ENCODE measurements at places on chromosomes 6 and 20.

DNA sequence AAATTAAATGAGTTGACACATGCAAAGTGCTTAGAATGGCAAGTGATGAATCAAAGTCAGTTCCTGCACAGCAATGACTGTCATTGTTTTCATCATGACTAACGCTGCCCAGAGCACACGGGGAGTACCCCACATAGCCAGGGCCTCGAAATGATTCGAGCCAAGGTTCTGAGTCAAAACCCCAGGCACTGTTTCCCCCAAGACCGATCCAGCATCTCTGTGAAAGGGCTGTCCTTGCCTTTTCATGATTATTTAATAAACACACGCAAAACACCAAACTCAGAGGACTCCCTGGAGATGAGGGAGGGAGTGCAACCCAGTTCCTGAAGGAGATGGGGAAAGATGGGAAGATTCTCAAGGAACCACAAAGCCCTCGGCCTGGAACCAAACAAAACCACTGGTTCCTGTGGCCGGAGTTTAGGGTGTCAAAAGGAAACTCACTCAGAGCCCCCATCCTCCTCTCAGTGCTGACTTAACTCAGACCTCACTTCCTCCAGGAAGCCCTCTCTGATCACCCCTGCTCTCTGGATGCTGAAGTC, 3.8 kb downstream of the PREX1 start:
- DNase-seq: no peak

DNA sequence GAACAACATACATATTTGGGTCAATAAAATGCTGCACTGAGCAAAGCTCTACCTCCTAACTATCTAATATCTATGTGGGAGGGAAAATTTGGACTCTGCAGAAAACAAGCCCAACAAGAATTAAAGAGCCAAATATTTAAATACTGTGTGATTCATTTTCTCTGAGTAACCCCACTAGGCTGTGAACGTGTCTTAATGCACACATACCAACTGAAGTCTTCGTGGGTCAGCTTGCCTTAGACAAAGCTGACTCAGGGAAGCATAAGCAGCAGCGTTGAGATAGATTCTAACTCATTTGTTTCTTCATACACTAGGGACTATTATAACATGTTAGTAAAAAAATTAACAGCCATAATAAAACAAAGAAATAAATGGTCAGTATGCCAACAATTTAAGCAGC, 114.3 kb downstream of the GJA1 start:
- DNase-seq: no peak

- DNase-seq: no peak
Measured at GRCh38 chr6:91299544-91300491, 712.9 kb upstream of the MAP3K7 start.

- DNase-seq: no peak
Measured at GRCh38 chr6:169019727-169020491, 233.7 kb downstream of the THBS2 start.

DNA sequence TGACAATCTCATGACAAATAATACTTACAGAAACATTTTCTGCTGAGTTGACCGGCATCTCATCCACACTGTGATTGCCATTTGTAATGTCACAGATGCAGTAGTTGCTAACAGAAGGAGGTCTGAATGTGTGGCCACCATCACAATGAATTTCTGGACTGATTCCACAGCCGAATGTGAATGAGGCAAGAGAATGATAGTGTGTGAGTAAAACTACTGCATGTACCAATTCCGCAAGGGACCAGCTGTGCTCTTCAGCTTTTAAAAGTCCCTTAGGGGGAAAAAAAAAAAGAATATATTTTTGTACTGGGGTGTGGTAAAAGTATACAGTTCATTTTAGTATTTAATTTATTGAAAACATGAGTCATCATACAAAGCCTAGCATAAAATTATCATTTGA, 96.2 kb downstream of the SESN1 start:
- DNase-seq: no peak

DNA sequence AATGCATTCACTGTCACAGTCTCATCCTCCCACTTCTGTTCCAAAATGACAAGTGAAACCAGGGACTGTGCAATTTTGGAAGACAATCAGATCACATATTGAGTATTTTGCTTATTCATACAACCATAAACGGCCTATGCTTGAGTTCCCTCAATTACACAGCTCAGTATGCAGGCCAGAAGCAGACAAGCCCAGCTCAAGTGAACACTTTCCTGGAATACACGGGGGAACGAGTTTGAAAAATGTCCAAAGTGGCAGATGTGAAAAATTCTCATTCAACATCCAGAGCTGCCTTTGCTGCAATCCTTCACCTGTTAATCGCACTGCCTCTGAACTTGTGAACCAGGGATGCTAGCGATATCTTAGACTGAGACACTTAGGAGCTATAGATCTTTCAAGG, 190.2 kb downstream of the COL9A1 start:
- DNase-seq: no peak

GRCh38 chr6:139144490-139145085, 9.7 kb downstream of the HECA start:
- DNase-seq: no peak

DNA sequence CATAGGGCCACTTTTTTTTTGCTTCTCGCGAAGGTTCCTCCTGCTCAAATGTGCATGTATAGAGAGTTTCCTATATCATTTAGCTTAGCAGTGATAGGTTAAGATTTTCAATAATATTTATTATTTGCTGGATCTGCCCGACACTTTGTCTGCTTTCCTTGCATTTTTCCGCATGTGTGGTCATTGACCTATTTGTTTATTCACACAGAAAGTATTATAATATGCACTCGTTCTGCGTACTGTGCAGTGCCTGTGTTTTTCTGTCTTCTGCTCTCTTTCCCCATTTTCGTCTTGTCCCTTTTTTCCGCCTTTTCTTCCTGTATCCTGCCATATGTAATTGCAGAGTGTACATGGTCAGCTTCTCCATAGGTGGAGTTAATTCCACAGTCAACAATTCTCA, 255.8 kb downstream of the TMEM242 start:
- no peak for DNase-seq

DNA sequence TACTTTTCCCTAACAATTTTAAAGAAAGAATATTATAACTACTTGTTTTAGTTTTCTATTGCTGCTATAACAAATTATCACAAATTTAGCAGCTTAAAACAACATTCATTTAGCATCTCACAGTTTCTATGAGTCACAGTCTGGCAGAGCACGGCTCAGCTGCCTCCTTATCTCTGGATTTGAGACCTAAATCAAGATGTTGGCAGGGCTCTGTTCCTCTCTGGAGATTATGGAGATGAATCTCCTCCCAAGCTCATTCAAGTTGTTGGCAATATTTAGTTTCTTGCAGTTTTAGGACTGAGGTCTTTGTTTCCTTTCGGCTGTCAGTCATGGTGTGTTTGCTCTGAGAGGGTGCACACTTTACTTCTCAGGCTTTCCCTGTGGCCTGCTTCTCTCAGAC, 1065.8 kb upstream of the EYS start:
- no peak for DNase-seq

- no peak for DNase-seq
Measured at GRCh38 chr20:58817748-58818147, 33.0 kb downstream of the GNAS-AS1 start.

DNA sequence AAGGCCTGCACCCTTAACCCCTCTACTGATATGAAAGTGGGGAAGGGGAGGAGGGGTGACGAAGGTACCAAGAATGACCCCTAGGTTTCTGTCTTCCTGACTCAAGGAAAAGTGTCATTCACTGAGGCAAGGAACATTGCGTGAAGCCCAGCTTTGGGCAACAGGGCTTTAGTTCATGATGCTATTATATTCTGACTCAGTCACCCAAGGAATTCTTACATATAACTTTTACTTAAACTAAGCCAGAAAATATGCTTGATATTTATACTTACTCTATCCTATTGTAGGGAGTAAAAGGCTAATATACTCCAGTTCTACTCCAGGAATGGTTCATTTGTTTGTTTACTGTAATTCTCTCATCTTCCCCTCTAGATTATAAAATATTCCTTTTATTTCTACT, 60.5 kb downstream of the DOP1A start:
- no peak for DNase-seq

GRCh38 chr20:51592564-51592963, 50.0 kb upstream of the NFATC2 start:
- no peak for DNase-seq

DNA sequence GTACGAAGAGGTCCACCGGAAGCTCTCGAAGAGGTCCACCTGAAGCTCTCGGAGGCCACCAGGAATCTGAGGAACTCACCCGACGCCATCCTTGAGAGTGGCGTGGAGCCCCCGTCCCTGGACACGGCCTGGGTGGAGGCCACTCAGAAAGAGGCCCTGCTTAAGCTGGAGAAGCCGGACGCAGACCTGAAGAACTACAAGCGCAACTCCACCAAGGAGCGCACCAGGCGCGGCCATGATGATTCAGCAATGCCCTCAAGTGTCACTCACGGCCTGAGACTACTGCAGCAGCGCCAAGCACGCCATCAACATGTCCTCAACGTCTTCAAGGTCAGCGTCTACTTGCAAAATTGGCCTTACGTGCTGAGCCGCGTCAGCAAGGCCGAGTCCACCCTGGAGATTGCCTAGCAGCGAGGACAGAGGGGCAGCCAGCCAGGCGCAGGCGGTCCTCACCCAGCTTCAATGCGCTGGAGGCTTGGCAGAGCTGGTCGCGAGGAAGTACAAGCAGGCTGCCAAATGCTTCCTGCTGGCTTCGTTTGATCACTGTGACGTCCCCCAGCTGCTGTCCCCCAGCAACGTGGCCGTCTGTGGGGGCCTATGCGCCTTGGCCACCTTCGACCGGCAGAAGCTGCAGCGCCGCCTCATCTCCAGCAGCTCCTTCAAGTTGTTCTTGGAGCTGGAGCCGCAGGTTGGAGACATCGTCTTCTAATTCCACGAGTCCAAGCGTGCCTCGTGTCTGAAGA, 7.7 kb upstream of the GJA10 start:
- DNase-seq: no peak

DNA sequence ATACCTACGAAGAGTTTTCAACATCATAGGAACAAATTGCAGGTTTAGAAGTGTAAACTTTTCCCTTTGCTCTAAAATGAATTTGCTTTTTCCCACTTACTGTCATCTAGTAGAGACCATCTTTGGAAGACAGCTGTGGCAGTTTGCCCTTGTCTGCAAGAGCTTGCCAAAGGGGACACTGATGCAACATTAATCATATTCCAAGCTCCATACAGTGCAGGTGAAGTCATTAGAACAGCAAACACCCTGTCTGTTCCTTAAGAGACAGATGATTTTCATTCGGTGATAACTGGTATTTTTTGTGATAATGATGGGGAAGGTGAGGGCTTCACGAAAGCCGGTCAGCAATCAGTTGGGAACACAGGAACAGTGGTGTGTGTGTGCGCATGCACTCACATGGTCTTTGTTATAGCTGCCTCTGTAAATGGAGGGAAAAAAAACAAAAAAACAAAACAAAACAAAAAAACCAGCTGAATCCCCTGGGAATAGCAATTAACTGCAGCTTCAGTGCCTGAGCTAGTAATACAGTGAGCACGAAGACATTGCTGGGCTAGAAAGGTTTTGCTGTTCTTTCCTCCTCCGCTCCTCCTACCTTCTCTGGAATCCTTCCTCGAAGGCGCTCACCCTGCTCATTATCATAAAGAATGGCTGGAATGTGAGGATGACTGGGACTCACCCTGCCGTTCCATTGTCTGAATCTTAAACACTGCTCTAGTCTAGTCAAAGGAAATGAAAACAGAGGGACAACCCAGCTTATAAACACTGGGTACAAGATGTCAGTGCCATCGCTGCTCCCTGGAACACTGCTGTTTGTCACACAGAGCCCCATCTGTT, 35.2 kb upstream of the KIF13A start:
- no peak for DNase-seq

DNA sequence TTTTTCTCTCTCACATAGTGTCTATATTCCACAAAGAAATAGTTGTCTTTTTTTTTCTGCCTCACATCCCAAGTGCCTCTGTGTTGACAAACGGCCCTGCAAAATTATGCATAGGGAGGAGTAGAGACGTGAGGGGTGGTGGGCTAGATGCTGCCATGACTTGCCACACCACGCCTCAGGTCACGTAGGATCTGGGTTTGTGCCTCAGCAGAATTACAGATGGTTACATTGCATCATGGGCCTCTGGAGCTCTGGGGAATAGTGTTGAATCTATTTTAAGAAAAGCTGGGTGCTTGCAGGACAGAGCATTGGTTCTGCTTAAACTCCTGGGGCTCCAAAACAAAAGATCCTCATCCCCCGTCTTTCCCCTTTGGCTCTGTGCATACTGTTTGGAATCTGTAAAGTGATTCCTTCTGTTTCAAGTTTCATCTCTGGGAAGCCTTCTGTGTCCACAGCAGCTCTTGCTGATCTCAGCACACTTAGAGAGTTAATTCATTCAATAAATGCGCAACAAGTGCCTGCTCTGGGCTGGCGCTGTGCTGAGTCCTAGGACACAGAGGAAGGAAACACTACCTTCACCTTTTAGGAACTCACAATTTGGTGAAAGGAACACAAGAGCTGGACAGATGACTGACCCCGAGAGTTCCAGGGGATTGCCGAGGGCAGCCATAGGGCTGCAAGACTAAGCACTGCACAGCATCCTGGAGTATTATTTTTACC, 2.4 kb downstream of the FANCE start:
- no peak for DNase-seq

GRCh38 chr6:27556406-27556805, 83.5 kb upstream of the ZNF184 start:
- DNase-seq: no peak

DNA sequence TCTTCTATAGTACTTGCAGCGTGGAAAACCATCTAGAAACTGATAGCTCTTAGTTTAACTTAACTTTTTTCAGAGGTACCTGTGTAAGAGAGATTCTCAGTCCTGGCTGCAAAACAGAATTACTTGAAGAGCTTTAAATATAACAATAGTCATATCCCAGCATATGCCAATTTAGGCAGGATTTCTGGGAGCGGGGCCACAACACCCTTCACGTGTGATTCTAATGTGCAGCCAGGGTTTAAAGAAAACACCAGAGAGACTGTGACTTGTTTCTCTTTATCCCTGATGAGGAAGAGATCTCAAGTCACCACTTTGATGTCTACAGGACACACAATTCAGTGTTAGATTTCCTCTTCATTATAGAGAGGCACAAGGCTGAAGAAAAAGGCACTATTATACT, 103.7 kb downstream of the PDSS2 start:
- DNase-seq: no peak

DNA sequence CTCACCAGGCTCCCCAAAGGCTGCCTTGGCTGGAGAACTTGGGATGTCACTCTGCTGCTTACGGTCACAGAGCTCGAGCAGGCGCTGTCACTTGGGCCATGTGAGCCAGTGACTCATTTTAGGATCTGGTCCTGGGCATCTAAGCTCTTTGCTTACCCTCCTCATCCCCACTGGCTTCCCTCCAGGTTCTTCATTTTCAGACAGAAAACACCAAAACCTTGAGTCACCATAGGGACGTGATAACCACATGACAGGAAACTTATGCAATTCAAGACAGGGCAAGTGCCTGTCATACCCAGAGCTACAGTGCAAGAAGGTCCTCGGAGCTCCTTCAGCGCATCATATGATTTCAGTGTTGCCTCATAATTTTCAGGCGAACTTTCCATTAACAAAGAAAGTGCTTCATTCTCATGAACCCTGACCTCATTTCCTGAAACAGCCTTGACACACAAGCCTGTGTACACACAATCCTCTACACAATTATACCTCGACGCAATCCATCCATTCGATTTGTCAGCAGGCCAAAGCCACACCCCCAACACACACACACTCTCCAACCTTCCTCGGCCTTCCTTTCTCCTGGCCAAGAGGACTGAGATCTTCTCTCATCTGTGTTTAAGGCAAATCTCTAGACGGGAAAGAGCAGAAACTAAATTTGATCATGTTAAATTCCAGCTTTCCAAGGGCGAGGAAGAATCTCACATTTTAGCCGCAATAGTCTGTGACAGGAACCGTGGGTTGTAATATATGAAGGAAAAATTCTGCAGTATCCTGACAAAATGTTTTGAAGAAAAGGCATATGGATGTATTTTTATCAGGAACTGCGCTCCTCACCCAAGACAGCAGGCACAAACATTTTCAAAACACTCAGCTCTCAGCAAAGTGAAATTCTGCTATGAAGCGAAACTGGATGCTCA, 25.3 kb downstream of the TBC1D7 start:
- no peak for DNase-seq
